CD4-positive, CD25-positive, alpha-beta regulatory T cell (primary cell): ENCODE measurements at places on chromosomes 3 and 15.

DNA sequence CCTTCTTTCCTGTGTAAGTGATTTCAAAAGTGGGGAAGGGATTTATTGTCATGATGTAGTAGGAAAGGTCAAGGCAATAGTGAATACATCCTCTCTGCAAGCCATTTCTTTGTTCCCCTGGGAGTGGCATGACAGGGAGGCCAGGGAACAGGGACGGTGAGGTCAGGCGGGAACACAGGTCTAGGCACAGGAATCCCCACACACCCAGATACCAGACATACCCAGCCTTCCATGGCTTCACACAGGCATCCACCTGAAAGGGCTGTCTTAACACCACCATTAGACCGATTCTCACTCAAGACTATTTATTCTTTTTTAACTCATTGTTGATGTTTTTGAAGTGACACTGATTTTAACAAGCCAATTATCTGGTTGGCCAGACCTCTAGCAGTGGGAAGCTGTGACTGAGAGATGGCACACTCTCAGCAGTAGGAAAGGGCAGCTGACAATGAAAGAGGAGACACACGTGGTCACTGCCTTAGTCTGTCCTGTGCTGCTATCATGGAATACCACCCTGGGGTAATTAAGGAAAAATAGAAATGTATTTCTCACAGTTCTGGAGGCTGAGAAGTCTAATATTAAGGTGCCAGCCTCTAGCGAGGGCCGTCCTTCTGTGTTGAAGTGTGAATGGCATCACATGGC is 74.6 kb upstream of the MYZAP start:
- DNase-seq, result no peak

GRCh38 chr3:40968666-40969065 is 230.6 kb upstream of the CTNNB1 start:
- no peak for DNase-seq

- no peak for DNase-seq
Observed at GRCh38 chr3:6248528-6248927, 612.4 kb upstream of the GRM7 start.

- DNase-seq, result no peak
Observed at GRCh38 chr3:15220661-15221060, 14.6 kb downstream of the CAPN7 start.

DNA sequence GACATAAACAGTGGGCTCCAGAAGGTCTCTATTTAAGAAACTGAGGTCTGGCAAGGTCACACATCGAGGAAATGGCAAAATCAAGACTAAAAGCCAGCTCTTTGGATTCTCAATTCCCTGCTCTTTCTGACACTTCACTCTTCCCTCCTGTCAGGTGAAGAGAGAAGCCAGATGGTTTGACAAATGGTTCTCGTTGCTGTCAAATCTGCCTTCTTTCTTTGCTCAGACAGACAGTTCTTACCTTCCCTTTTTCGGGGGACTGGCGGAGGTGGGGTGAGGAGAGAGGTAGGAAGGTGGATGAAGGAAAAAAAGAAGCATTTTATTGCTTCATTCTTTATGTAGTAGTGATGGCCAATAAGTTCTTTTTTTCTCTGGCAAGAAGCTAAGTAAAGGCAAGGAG is 133.4 kb downstream of the LPP start:
- DNase-seq, result no peak

DNA sequence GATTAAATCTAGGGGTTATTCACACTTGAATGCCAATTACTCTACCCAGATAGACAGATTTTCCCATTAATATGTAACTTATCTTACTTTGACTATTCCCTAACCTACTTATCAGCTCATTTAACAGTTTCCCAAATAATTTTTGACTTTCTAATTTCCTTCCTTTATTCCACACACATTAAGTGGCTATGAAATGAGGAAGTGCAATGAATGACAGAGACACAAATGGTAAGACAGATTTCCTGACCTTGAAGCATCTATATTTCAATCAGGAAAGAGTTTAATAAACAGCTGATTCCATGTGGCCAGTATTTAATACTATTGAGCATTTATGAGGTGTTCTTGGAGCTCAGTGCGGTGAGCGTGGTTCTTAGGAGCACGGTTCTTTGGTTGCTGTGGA is 78.8 kb downstream of the SLC7A14 start:
- DNase-seq, result no peak

DNA sequence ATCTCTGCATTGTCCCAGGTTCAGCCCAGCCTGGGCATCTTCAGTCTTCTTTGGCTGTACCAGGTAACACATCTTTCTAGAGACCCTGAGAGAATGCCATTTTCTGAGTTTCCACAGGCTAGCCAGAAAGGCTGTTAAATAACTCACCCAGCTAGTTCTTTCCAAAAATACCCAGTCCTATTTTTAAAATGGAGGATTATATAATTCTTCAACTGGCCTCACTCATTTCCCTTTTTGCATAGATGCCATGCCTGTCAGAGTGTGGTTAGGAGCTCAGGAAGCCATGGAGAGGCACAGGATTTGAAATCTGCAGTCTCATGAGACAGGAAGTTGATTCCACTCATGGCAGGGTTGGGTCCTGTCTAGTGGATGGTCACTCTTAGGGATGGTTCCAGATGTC is 39.8 kb downstream of the CEMIP start:
- DNase-seq, result no peak

DNA sequence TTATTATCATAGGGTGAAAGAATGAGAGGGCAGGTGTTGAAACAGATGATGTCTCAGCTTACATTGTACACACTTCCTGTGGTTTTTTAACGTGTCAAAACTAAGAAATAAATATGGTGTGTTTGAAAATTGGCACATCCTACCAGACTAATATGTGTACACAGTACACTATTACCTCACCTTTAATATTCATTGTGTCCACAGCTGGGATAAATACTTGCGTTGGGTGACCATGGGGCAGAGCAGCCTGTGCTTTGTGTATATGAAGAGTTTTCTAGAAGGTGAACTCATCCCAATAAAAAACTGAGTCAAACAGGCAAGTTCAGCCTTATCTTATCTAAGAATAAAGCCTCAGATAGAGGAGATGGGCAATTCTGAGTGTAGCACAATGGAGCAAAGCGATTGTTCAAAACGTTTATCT is 17.3 kb downstream of the SUCNR1 start:
- DNase-seq, result no peak

GRCh38 chr3:152264378-152264777 is 4.4 kb upstream of the MBNL1 start:
- no peak for DNase-seq

GRCh38 chr3:149188494-149188893 is 33.1 kb downstream of the CP start:
- no peak for DNase-seq

DNA sequence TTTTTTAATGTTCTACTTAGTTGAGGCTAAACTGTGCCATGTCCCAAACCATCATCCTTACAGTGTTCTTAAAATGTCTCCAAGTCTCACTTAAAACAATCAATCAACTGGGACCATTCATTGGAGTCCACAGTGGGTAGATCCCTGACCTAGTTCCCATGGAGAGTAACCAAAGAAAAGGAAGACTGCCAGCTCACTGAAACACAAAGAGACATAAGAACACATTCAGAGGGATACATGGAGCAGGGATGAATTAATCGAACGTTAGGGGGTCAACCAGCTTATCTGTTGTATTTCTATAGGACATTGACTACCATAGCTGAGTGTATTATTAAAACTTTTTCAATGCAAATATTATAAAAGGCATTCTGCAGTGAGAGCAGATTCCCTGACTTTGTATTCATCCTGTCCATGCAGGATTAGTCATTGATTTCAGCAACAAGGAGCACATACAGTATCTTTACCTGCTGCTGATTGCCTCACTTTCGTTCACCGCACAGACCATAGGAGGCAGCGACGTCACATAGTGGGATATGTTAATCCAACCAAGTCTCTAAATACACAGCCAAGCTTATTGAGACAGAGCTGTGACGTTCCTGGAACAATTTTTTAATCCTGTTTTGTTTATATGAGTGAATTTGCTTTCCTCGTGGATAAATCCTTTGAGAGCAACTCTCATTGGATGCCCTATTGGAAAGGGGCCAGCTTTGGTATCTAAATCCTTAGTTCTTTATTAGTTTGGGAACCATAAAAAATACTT is 364.9 kb upstream of the RBMS3 start:
- no peak for DNase-seq

GRCh38 chr3:186476541-186476940 is 67.6 kb downstream of the CRYGS start:
- DNase-seq, result no peak

DNA sequence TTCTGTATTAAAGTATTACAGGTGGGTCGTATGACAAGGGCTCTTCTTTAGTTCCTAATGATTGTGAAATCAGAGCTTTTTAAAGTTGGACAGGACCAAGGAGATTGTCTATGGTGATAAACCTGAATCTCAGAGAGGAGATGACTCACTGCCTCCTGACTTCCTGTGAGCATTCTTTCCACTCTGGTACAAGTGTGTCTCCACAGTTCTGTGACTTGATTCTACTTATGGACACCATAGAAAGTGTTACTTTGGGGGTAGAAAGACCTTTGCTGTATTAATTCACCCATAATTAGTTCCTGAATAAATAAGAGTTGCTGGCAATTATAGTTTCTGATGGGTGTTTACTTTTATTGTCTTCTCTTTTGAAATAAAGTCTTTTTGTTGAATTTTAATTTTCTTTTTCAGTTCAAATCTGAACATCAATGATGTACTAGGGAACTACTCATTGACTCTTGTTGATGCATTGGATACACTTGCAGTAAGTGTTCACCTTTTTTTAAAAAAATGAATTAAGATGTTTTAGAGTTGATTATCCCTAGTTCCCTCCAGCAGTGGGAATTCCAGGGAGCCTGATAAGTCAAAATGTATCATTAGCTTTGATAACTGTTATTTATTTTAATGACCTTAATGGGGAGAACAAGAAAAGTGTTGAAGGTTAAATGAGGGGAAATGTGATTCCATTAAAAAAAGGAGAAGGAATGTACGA is 7.4 kb downstream of the EDEM1 start:
- DNase-seq, result peak; percentile 60

DNA sequence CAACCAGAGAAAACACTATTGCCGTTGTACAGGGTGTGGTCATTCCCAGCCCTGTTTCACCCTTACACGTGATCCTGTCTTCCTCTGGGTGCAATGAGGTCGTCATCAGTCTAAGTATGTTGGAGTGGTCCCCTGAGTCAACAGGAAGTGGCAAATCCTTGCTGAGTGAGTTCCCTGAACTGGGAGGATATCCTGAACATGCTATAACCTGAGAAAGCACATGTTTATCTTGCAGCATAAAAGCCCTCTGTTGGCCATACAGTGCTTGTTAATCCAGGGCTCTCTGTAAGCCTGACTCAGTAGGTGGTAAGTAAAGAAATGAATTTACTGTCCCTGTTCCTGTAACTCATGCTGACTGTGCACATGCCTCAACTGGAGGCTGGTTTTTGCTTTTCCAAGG is 477.8 kb upstream of the RGMA start:
- no peak for DNase-seq

DNA sequence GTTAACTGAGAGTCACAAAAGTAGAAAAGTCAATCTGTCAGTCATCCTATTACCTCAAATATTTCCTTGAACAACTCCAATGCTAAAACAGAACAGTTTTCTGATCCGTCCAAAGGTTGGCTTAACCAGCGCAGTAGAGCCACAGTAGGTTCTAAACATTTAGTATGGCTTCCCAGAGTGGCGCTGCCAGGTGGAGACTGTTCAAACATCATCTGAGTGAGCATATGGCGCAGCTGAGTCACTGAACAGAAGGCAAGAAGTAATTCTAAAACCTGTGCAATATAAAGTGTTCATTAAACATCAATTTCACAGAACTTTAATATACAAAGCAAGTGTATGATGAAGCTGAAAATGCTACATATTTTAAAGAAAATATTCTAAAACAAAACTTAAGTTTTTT is 19.9 kb downstream of the CIP2A start:
- no peak for DNase-seq

- DNase-seq, result no peak
Observed at GRCh38 chr15:34085746-34086145, 15.9 kb downstream of the EMC7 start.

- DNase-seq, result peak; percentile 70
Observed at GRCh38 chr3:171251835-171252234, 208.4 kb downstream of the TNIK start.

DNA sequence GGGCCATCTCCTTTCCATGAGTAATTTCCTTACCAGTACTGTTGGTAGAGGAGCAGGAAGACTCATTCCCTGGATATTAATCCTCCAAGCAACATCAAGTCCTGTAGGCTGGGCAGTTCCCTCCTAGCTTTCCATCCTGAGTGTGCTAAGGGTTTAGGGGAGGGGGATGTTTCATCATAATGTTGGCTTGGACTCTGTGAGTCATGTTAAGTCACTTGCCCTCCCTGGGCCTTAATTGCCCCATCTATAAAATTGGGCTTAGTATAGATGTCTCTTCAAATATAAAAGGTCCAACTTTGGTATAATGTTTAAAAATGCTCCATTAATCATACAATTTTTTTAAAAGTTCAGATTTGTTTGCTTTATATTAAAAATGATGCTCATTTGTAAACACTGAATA is 52.7 kb downstream of the TLE3 start:
- no peak for DNase-seq

GRCh38 chr3:12898290-12898964 is 57.1 kb upstream of the RPL32 start:
- DNase-seq, result no peak

GRCh38 chr3:193822492-193823212 is 229.6 kb downstream of the OPA1 start:
- DNase-seq, result no peak

- no peak for DNase-seq
Observed at GRCh38 chr3:55333046-55333445, 154.1 kb downstream of the WNT5A start.
